Hematopoietic multipotent progenitor cell treated with erythropoietin and hydrocortisone succinate and interleukin-3 and kit ligand, for 15 days (in vitro differentiated cells): ENCODE measurements at places on chromosomes 3 and 15.

- no peak for DNase-seq
Measured at GRCh38 chr3:165770781-165771180, 66.4 kb downstream of the BCHE start.

GRCh38 chr3:173676094-173676493 lies 278.6 kb downstream of the NLGN1 start:
- no peak for DNase-seq

DNA sequence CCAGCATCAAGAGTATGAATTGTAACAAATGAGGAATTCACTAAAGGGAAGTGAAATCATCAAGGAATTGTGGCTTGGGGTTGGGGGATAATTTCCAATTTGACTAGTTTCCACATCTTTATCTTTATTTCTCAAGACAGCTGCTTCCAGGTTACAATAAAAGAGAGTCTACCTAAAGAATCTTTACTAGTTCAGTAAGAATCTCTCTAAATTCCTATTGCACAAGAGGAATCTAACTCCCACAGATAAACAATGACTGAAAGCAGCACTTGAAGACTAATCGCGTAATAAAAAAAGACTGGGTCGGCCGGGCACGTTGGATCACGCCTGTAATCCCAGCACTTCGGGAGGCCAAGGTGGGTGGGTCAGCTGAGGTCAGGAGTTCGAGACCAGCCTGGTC lies 194.4 kb downstream of the KBTBD8 start:
- DNase-seq, result no peak

GRCh38 chr15:93020976-93021772 lies 67.8 kb downstream of the RGMA start:
- no peak for DNase-seq
